NCI-H1092 treated with DMSO at 0.1 percent for 48 hours (cell line): ENCODE measurements at places on chromosomes 11 and 22.

GRCh38 chr11:120666121-120666639 lies 154.6 kb downstream of the GRIK4 start:
- DNase-seq: no peak

DNA sequence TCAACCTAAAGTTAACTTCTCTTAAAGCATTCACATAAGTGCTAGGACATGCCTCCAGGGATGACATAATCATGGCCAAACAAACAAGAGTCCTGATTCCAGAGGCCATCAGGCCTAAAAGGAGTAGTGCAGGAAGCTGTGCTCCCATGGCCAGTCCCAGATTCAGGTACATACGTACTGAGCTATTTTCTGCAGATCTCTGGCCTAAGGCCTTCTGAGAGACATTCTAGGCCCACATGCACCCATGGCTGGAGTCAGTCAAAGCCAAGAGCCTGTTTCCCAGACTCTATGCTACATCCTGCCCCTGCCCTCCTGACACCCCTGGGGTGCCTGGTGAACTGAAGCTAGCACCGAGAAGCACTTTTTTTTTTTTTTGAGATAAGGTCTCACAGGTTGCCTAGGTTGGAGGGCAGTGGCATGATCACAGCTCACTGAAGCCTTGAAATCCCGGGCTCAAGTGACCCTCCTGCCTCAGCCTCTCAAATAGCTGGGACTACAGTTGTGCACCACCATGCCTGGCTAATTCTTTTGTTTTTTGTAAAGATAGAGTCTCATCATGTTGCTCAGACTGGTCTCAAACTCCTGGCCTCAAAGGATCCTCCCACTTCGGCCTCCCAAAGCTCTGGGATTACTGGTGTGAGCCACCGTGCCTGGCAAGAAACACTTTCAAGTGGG lies 553 bp downstream of the CD3D start:
- DNase-seq: no peak

DNA sequence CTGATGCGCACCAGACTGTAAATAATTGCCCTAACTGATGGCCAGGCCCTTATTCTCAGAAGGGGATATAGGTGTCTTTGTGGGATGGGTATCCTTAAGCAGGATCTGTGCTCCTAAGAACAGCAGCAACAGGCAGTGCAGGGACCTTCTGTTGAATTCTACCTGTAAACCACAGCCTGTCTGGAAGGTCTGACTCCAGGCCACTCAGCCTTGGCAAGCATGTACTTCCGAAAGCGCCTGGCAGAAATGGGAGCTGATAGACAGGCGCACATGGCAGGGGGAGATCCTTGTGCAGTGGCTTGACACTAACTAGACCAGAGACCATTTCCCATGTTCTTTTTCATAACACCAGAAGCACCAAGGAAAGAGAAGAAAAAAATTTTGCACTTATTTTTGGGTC lies 59.0 kb downstream of the C22orf31 start:
- DNase-seq: peak; percentile 28

- no peak for DNase-seq
Observed at GRCh38 chr11:70323806-70324205, 53.3 kb downstream of the PPFIA1 start.

GRCh38 chr11:3189886-3190583 lies 24.9 kb upstream of the OSBPL5 start:
- DNase-seq: no peak

GRCh38 chr11:369336-370018 lies at the start of gene B4GALNT4:
B4GALNT4 (plus strand) TSS chr11:369499; CDS start chr11:369804, 305 bp downstream.
- peak; percentile 30 for DNase-seq

GRCh38 chr11:68200639-68201038 lies 12.5 kb downstream of the KMT5B start:
- no peak for DNase-seq

DNA sequence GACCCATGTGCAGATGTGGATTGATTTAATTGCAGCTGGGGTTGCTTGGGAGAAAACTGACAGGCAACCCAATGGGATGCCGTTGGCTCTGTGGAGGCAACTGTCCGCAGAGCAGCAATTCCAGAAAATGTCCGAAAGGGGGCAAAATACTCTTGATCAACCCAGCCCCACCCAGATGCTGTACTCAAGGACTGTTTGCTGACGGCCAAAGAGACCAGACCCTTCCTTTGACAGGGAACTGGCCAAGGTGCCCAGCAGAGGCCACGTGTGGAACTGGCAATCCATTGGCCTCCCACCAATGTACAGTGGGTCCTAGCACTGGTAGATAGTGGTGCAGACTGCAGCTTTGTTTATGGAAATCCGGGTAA lies 29.7 kb upstream of the KCNA4 start:
- DNase-seq: no peak

DNA sequence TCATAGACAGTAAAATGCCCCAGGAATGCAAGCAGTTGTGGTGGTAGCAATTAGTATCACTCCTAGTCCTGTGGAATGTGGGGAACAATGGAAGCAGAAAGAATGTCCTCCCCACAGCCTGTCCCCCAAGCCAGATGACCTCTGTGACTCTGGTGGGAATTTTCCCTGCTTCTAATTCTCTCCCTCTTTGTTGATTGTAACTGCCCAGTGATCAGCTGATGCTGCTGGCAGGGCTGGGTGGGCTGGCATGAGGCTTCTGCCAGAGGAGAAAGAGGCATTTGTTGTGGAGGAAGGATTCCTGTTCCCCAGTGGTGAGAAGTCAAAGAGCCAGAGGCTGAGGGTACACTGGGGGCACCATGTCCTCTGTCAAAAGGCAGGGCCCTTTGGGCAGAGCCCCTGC lies 116.7 kb upstream of the NCAM1 start:
- DNase-seq: no peak

DNA sequence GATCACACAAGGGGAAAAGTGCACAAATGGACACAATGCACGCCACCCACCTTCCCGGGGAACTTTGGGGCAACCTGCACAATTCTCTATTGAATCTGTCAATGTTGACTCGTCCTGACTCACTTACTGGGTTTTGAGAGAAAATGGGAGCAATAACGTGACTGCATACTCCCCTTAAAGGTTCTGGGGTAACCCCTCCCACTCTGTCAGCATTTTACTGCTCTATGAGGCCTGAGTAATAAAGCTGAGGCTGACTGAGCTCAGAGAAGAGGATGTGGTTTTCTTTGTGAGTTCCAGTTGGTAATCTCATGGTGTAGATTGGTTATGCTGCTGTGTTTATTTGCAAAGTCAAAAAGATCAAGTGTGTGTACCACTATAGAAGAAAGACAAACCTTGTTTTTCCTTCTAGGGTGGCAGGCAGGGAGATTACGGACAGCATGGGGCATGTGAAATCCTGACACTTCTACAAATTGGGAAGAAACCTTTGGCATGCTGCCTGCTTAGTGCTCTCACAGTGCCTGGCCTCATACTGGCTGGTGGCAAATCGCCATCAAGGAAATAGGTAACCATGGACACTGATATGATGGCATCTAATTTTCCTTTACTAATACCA lies 16.1 kb upstream of the APOA1 start:
- DNase-seq: no peak

DNA sequence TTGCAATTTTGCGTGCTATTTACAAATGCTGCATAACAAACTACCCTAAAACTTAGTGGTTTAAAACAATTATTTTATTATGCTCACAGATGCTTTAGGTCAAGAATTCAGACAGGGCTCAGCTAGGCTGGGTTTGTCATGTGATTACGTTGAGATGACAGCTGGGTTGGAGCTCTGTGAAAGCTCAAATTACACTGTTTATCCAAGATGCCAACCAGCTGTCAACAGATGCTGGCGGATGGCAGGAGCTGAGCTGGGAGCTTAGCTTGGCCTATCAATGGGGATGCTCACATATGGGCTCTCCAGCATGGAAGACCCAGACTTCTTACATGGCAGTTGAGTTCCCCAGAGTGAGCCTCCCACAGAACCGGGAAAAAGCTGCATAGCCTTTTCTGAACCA lies 62.7 kb downstream of the STK33 start:
- peak; percentile 72 for DNase-seq

- no peak for DNase-seq
Observed at GRCh38 chr11:56886455-56886854, 102.3 kb upstream of the OR5AK2 start.

DNA sequence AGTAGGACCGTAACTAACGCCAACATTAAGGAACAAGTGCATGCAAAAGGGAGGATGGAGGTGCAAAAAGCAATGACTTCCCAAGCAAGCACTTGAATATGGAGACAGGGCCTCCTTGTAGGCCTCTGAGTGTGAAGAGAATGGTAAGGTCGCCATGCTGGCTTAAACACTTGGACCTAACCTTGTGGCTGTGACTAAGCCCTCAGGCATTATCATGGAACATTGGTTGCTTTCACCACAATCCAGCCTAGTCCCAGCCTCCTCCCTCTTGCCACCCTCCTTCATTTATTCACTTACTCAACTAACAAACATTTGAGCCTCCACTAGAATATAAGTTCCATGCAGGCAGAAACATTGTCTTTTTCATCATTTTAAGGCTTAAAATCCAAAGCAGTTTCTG lies 11.9 kb upstream of the SYTL2 start:
- DNase-seq: no peak

DNA sequence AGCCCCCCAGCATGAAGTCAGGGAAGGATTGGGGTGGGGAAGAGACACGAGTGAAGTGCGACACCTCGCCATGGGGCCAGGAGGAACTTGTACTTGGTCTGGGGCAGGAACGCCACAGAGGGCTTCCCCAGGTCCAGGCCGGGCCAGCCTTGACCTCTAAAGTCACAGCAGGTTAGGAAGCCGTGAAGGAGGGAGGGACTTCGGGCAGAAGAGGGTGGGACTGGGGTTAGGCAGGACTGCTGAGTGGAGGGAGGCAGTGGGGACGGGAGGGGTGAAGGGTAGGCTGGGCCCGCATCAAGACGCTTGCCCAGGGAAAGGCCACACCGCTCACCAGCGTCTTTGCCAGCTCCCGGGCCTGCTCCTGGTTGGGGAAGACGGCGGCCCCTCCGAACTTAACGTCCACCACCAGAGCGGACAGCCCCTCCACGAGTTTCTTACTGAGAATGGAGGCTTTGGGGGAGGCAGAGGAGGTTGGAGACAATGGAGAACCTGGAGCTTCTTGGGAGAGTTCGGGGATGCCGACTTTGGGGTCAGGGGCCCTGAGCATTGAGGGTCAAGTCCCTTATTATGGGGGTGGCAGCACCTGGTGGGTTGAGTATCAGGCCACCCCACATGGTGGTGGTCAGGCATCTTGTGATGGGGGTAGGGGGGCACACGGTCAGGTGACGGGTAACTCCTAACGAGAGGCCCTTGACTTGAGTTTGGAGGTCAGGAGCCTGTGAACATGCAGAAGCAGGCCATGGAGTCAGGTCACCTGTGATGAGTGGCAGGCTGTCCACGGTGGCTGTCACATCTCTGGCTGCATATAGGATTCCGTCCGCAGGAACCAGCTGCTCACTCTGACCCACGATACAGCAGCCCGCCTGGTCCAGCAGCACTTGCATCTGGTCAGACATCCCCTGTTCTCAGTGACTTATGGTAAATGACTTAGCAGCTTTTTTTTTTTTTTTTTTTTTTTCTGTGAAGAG lies 1.7 kb upstream of the SCO2 start:
- no peak for DNase-seq

GRCh38 chr22:19103880-19104821 lies 18.1 kb downstream of the DGCR2 start:
- peak; percentile 13 for DNase-seq

GRCh38 chr11:62418136-62418535 lies 697 bp upstream of the SCGB1A1 start:
- DNase-seq: no peak

DNA sequence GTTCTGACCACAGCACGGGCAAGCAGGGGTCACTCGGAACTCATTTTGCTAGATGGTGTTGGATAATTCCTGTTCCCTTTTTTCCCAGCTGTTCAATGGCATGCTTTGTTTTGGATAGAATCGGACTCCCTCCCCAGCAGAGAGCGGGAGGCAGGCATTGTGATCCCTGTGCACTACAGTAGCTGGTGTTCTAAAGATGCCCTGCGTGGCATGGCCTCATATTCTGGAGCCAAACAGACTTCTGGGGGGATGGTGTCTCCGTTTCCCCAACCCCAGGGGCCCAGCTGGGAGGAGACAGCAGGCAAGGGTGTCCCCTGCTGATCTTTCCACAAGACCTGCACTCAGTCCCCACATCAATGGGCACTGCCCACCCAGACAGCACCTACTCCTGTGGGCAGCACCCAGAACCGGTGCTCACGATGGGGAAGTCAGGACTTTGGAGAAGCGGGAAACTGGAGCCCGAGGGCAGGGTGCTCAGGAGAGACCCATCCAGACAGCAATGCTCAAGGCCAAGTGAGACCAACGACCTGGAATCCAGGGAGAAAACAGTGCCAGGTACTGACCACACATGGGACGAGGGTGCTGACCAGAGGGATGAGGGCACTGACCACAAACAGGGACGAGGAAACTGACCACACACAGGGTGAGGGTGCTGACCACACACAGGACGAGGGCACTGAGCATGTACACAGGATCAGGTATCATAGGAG lies 934.9 kb downstream of the BRD1 start:
- no peak for DNase-seq

GRCh38 chr11:1484695-1485503 lies 1.7 kb downstream of the MOB2 start:
- no peak for DNase-seq

DNA sequence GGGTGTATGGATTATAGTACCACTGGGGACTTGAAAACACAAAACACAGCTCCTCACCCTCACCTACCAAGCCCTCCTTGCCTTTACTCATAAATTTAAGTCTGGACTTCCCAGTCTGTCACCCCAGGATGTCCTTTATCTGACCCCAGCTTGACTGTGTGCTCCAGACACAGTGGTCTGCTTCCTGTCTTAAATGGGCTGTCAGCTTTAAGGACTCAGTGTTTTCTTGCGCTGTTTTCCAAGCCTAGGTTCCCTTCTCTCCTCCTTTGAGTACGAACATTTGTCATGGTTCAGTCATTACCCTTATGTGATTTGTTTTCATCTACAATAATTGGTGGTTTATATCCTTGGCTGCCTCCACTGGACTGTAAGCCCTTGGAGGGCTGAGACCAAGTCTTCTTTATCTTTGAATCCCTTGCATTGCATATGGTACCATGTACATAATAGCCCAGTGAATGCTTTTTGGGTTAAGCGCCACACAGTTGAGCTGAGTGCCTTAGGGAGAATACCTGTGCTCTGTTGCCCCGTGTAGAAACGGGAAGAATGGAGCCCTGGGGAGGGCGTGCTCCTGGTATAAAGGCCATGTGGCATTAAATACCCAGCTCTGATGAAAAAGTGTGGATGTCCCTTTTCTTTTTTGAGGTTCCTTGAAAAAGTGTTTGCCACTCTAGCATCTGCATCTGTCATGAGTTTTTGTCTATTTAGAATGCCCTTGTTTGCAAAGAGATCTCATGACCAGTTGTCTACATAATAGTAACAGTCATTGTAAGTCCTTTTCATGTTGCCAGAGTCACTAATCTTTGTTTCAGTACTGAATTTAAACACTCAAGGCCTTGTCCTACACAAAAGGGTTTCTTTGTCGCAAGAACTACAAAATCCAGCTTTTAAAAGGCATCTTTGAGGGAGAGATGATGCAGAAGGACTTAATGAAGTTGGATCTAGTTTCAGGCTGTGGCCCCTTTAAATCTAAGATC lies 14.0 kb downstream of the PANX1 start:
- DNase-seq: no peak

- no peak for DNase-seq
Observed at GRCh38 chr11:133928628-133929059, 28.1 kb downstream of the IGSF9B start.
